ENCODE measurements at places on chromosomes 1 and 21.

GRCh38 chr1:213331631-213332175 is 280.7 kb downstream of the RPS6KC1 start:
- DNase-seq: no peak

DNA sequence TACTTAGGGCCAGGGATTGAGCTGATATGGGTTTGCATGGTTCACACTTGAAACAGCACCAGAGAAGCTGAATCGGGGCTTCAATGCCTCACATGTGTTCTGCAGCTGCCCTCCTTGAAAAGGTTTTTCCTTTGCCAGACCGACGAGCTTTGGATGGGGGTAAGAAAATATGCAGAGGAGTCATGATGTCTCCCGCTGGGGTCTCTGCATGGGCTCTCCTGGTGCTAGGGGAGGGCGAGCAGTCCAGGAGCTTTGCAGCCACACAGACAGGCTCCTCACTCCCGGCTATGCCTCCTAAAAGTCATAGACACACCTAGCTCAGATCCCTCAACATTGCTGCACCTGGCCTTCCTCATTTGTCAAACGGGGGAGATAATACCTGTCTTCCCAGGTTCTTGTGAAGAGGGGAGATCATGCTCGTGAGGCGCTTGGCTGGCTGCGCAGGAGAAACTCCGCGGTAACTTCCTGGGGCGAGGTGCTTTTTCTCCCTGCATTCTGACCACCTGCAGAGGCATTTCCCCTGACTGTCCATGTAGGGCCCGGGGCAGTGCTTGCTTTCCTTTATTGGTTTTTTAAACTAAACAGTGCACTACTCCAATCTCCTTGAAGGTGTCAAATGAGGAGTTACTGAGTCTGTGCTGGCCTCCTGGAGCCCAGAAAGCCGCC is 112.4 kb downstream of the PLXNA2 start:
- no peak for DNase-seq

DNA sequence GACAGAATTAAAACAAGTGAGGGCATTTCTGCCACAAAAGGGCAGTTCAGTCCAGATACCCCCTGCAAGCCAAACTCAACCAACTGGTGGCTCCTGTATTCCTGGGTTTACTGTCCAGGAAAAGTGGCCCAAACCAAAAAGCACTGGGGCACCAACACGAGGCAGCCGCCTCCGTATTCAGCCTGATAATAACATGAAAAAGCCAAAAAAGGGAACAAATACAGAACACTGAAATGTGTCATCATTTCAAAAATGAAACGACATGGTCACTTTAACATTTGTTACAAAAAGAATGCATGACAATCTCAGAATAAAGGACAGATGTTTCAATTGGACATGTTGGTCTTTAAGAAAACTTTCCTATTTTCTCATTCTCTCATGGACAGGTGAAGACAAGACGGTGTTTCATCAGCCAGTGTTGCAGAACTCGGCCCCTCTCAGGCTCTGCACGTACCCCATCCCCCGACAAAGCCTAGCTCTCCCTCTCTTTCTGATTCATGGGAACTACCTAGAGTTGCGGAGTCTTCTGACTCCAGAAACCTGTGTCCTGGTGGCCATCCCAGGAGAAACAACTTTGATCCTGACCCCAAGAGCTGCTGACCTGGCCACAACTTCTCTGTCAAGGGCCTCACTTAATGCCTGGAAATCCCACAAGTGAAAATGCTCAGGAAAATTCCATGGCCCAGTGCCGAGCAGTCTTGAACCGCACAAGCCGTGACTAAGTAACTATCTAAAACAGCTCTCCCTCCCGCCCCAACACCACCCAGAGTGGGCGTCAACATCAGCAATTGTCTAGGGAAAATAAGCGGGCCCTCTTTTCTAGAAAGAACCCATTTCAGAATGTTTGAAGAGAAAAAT is 27.1 kb downstream of the ZBTB17 start:
- no peak for DNase-seq

- peak; percentile 18 for DNase-seq
These were observed 115.6 kb upstream of the SLC45A1 start for GRCh38 chr1:8202182-8202905.

DNA sequence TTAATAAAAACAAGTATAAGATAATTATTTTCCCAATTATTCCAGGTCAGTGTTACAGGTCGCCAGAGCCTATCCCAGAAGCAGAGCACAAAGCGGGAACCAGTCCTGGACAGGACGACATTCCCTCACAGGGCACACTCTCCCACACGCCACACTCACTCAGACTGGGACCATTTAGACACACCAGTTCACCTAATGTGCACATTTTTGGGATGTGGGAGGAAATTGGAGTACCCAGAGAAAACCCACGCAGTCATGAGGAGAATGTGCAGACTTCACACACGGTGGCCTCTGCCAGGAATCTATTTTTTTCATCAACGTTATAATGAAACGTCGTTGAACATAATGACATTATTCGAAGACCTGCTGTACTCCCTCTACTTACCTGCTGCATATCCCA is 20.5 kb upstream of the NRDC start:
- no peak for DNase-seq

- DNase-seq: no peak
These were observed 552 bp downstream of the UBR4 start for GRCh38 chr1:19209439-19209989.

DNA sequence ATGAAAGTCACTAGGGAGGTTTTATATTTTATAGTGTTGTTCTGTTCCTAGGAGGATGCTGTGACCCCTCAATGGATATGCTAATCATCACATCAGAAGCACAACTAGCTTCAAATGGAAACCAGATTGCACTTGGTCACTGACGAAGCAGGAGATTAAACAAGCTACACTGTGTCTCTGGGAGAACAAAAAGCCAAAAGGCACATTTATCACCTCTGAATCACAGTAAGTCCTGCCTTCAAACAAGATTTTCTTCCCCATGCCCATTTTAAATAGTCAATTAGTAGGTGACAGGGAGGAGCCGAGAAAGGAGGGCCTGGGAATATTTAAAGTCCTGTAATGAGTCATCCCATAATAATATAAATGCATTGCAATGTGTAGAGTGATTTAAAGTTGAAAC is 38.1 kb downstream of the RGS2 start:
- no peak for DNase-seq

GRCh38 chr1:95903060-95903459 is 669.0 kb downstream of the RWDD3 start:
- no peak for DNase-seq

GRCh38 chr1:152623203-152623844 is 421 bp upstream of the LCE3A start:
- DNase-seq: no peak

DNA sequence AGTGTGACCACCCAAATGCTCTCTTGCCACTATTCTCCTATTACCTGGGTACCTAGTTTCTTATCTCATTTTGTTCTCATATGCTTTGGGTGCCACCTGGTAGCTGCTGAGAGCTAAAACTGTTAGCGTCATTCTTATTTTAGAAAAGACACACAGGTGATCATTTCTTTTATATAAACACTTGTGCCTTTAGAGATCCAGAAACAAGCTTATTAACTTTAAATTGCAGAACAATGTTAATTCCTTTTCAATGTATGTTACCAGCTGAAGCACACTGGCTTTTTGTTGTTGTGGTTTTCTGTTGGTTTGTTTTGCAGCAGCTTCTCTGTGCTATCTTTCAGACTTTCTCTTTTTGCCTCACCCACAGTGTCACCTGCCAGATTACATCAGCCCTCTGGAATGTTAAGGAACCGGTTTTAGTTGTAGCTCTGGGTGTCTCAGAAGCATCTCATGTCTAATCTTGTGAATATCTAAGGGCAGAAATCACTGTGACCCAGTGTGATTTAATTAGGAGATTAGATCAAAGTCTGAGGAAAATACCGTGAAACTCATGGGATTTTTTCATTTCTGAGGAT is 43.4 kb upstream of the SLC19A2 start:
- peak; percentile 63 for DNase-seq

DNA sequence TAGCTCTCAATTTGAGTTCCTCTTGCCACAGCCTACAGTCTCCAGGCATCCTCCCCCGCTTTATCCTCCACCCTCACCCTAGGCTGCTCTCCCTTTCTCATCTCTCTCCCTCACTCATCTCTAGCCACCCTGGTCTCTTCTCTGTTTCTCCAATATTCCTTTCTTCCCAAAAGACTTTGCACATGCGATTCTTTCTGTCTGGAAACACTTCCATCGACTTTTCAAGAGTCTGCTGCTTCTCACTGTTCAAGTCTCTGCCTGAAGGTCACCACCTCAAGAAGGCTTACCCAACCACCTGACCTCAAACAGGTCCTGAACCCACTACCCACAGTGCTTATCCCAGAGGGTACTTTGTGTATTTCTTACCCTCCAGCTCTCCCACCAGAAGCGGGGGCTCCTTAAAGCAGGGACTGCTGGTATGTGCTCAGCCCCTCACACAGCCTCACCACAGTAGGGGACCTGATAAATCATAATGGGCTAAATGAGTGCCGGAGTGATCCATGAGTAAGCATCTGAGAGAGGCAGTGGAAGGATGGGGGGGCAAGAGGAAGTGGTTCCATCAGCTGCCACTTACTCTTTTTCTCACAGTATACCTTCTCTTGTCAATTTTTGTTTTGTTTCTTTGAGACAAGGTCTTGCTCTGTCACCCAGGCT is 14.3 kb upstream of the KRTAP19-8 start:
- DNase-seq: no peak

DNA sequence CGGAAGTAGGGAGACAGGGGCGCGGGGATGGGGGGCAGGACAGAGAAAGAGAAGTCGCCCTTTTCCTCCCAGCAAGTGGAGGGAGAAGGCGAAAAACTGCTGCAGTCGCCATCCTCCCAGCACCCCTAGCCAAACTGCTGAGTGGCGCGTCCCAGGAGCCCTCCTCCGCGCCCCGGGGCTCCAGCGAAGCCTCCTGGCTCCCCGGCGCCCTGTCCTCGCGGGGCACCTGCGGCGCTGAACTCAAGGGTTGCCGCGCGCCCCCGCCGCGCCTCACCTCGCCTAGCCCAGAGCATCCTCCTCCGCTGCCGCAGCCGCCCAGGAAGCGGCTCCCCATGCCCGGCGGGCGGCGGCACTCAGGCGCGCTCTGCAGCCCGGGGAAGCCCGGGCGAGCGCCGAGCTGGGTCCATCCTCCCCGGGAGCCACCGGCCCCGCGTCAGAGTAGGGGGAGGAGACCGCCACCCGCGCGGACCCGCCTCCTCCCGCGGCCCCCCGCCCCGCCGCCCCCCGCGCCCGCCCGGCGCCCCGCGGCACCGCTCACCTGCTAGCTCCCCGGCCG is at the start of gene DAB1:
DAB1 (minus strand) TSS at position 405 of the 556 bp plus-strand sequence. CDS start 133,030 bp downstream, outside the sequence.
- no peak for DNase-seq

GRCh38 chr21:42513151-42513984 is at the start of gene SLC37A1:
Gene SLC37A1 (plus strand): TSS chr21:42513852. CDS start chr21:42518455, 4,603 bp downstream.
- DNase-seq: no peak

GRCh38 chr1:162323023-162323422 is 53.6 kb downstream of the SPATA46 start:
- DNase-seq: no peak

GRCh38 chr1:63119575-63120155 is 202.7 kb upstream of the FOXD3 start:
- DNase-seq: no peak

GRCh38 chr1:162552684-162553252 is 8.8 kb upstream of the UAP1 start:
- DNase-seq: no peak

- peak; percentile 55 for DNase-seq
These were observed 30.0 kb downstream of the MIS18A start for GRCh38 chr21:32248571-32249461.

- DNase-seq: no peak
These were observed 32.9 kb downstream of the HSF2BP start for GRCh38 chr21:43626390-43626789.

GRCh38 chr21:41973861-41974751 is 20.3 kb upstream of the C2CD2 start:
- DNase-seq: no peak

DNA sequence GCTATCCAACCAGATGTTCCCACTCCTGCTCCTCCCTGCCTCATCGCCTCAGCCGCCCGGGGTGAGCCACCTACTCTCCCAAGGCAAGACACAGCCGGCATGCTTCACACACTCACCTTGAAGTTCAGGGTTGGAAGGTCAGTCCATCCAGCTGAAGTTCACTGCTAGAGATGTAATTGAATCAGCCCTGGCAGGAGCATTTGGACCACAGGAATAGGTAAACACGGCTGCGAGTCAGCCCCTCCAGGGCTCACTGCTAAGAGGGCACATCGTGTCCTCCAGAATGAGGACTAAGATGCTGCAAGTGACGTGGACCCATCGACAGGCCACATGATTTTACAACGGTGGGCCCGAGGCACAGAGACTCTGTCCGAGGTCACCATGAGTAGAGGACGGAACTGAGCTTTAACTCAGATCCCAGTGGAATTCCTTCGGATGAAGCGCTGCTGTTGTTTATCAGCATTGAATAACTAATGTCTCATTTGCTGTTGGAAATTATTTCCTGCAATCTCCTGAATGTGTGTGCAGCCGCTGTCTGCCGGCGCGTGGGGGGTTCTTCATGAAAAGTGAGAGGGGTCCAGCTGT is 41.9 kb downstream of the RSPH1 start:
- DNase-seq: no peak

GRCh38 chr1:75062111-75062510 is 72.1 kb upstream of the LHX8 start:
- no peak for DNase-seq

GRCh38 chr1:244388961-244389360 is 62.7 kb downstream of the ADSS2 start:
- no peak for DNase-seq

Data from NCI-H2029 (cell line).